ENCODE measurements at places on chromosomes 7 and 10.

DNA sequence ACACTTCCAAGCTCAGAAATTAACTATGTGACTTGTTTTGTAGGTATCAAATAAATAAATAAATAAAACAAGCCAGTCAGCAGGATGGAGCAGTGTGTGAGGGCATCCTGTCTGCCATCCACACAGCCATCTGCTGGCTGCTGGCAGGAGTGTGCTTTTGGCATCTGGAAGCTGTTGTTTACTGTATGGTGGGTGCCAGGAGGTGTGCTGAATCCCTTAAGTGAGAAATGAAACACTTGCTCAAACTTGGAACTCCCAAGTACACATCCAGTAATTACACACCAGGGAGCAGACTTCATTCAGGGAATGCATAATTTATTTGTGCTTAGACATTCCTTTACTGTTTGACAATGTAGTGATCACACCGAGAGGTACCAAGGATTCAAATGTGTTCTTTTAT, 16.9 kb upstream of the TAX1BP1 start:
- no peak for DNase-seq

DNA sequence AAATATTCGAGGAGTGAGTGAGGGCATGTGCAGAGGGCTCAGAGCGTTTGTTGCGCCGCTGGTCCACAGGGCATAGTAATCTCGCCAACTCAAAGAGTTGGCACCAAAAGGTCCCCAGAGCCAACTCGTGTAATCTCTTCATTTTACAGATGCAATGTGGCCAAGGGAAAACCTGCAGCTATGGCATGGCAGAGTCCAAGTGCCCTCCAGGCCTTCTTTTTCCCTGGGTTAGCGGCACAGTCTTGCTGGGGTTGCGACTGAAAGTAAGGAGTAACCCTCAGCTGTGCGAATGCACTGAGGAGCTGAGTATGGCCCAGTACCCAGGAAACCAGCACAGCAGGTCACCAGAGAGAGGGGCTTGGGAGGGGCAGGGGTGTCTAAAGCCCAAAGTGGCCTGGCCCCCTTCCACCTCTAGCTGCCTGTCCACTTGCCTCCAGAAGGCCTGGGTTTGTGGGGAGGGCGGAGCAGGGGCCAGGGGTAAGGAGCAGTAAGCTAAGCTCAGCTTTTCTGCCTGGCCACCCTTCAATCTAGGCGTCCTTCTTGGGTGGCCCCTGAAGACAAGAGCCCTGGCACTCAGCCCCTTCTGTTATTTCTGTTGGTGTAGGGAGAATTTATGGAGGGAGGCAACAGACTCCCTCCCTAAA, 3.3 kb upstream of the GAD2 start:
- no peak for DNase-seq

DNA sequence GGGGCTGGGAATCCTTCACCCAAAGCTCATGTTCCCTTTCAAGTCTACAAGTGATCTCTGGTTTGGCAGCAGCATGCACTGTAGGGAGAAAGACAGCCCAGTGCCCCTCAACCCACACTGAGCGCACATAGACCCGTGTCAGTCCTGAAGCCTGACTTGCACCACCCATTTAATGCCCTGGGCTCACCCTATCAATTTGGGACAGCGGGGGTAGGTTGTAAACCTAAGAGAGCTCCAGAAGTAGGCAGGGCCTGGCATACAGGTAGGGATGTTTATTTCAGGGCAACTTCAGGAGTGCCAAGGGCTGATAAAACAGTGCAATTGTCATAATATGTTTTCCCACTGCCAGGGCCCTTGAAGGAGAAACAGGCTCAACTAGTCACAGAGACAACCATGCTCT, 3.5 kb upstream of the ATP6V0E2 start:
- DNase-seq: no peak

DNA sequence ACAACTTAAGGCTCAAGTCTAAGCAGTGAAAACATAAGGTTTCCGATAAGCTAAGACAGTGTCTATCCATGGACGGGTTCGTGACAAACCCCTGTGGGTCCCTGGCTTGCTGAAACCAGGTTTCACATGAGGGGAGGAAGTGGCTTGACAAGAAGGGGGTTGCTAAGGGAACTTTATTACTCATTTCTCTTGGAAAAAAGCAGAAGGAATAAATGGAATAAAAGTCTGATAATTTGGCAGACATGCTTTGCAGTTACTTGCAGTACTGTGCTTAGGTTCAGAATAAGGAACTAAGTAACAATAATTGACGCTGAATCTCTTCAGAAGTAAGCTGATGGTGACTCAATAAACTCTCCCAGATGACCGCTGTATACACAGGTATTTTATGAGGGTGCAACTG, 34.7 kb downstream of the RBM17 start:
- DNase-seq: no peak

- DNase-seq: no peak
Measured at GRCh38 chr7:114862406-114862805, 59.5 kb upstream of the MDFIC start.

- DNase-seq: no peak
Measured at GRCh38 chr7:96034940-96035727, 262.8 kb downstream of the DYNC1I1 start.

DNA sequence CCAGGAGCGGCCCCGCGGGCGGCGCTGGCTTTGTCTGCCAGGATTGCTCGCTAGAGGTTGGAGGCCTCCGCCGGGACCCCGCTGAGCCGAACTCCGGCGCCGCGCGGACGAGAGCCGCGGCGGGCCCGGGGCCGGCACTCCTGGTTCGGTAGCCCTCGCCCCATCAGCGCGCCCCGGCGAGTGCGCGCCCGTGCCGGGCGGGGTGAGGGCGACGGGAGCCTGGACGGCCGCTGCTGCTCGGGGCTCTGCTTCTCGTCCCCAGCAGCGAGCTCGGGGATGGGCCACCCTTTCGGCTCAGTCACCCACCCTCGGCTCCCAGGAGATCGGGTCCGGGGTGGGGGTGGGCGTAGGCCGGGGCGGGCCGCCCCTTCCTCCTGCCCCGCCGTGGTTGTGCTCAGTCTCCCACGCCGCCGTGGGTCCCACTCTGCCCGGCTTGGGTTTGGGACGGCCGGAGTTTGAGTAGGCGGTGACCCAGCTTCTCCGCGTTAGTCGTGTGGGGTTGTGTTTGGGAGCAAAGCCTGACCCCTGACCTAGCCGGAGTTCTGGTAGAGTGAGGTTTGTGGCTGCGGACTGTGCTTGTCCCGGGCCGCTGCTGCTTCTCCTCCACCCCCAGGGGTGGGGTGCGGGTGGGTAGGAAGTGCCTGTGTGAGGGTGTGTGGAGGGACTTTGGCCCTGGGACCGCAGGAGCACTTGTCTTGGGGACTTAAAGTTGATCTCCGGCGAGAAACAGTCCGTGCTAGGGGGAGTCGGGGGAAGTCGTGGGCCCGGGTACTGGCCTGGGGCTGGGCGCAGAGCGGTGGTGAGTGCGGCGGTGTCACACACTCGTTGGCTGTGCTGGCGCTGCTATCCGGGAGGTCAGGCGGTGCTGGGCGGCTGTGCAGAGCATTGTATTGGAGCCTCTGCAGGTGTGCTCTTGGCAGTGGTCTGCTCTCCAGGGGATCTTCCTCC, 677 bp downstream of the TSPAN14 start:
- DNase-seq: no peak

- DNase-seq: no peak
Measured at GRCh38 chr7:82605247-82605864, 161.8 kb upstream of the CACNA2D1 start.

- DNase-seq: no peak
Measured at GRCh38 chr10:102287538-102287937, 42.2 kb downstream of the GBF1 start.

GRCh38 chr10:34229917-34230316, 585.2 kb downstream of the PARD3 start:
- DNase-seq: no peak

GRCh38 chr10:100970076-100970913, 991 bp downstream of the SEMA4G start:
- DNase-seq: no peak

DNA sequence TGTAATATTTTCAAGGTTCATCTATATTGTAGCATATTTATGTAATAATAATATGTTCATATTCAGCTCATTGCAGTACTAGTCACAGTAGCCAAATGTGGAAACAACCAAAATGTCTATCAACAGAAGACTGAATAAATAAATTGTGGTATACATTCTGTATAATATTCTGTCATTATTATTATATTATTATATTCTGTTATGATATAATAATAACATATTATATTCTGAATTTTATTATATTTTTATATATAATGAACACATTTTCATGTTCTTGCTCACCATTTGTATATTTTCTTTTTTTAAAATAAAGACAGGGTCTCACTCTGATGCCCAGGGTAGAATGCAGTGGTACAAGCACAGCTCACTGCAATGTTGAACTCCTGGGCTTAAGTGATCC, 91.2 kb upstream of the STARD3NL start:
- no peak for DNase-seq

- DNase-seq: no peak
Measured at GRCh38 chr7:138878856-138879255, 80.9 kb upstream of the ATP6V0A4 start.

DNA sequence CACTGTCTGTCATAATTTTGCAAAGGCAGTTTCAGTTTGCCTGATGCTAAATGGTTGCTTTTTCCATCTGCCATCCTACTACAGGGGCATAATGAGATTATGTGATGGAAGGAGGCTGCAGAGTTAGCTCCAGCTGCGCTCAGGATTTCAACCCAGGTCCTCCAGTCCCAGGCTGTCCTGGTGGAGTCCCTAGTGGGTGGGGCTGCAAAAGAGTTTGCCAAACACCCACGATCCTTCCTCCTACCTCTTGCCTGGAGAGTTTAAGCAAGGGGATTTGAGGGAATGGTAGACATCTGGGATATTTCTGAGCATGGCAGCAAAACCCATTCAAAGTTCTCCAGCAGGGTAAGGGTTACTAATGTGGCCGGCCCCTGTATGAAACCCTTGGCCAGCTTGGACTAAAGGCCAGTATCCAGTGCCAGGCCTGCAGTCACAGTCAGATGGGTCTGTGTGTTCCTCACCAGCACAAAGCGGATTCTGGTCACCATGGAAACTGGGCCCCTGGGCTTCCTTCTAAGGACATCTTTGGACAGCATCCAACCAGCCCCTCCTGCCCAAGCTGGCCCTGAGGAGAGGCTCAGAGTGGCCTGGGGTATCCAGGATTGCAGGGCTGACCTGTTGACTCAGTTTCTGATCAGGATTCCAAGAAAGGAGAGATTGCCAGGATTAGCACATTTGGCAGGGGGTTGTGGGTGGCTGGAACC, 42.7 kb upstream of the CHST3 start:
- no peak for DNase-seq

DNA sequence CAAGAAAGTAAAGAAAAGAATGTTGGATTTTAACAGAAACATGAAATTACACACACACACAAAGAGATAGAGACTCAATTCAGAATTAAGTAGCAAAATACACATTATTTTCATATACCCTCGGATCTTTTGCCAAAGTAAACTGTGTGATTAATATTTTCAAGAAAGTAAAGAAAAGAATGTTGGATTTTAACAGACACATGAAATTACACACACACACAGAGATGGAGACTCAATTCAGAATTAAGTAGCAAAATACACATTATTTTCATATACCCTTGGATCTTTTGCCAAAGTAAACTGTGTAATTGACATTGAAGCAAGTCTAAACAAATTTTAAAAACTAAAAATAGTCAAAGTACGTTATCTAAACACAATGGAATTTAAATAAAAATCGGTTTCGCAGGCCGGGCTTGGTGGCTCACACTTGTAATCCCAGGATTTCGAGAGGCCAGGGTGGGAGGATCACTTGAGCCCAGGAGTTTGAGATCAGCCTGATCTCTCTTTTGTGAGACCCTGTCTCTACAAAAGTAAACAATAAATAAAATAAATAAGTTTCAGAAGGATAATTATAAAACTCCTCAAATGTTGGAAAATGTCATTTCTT, 337.3 kb upstream of the MAGI2 start:
- no peak for DNase-seq

DNA sequence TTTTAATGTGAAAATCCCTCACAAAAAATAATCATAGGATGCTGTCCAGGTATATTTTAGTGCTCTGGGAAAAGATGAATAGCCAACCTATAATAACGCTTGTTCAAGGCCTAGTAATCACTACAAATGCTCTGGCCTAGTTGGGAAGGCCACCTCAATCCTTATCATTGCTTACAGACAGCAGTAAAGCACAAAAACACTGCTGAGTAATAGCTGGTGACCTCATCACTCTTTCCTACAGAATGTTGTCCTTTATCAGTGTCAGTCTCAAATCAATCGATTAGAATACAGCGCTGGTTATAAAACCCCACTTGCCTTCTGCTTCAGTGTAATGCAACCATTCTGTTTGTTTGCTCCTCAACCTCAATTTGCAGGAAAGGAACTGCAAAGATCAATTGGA, 72.6 kb upstream of the STEAP1 start:
- DNase-seq: no peak

GRCh38 chr10:132172091-132173066, 14.4 kb upstream of the DPYSL4 start:
- DNase-seq: no peak

DNA sequence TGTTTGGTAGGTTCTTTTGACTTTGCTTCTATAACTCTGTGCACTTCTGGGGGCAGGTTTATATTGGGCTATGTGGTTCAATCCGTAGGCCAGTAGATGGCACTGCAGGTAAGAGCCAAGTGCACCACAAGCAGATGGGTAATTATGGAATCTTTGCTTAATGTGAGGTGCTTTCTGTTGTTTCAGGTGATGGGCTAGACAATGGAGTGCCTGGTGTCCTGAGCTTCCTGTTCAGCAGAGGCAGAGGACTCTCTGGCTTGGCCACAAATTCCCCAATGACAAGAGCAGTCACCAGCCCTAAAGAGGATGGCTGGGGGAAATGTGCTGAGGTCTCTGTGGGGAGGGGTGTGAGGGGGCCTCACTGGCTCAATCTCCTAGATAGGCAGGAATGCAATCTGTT, 455.0 kb downstream of the CCSER2 start:
- no peak for DNase-seq

DNA sequence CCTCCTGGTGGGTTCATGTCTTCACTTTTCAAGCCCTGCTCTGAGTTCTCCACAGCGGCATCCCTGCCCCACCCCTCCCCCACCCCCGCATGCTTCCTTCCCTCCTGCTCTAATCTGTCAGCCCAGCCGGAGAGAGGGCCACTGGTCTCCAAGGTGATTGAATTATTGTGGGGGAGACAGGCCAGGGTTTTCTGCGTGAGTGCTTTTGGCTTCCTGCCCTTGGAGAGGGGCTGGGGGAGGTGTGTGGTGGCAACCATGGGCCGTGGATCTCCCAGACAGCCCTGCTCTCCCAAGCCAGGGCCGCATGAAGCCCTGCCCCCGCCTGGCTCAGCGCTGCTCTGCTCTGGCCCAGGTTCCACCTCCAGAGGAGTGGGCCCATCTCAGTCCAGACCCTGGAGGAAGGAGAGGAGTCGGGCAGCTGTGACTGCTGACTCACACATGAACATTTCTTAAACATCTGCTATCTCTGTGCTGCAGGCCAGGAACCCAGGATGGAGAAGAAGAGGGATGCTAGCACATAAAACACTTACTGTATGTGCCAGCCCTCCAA, 109.9 kb downstream of the ZMIZ1 start:
- no peak for DNase-seq

GRCh38 chr10:117441361-117441760, 66.1 kb upstream of the PDZD8 start:
- DNase-seq: no peak

DNA sequence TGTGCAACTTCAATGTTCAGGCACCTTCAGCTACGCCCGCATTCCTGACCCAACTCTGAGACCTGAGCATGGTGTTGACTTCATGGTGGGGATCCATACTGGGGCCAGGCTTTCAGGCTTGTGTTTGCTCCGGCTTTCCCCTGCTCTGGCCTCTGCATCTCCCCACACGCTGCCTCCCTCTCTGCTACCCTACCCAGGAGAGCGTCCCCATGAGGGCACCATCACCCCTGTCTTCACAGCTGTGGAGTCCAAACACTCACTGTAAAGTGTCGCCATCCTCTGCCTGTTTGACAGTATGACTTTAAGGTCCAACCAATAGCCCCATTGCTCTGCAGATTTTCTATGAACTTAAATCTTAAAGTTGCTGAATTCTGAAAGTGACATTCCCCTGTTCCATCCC, 199.0 kb upstream of the GRB10 start:
- no peak for DNase-seq
